Fibroblast of lung (primary cell): ENCODE measurements at places on chromosomes 12 and 14. TPM values are rescaled to one million over a fixed set of nuclear protein-coding genes. Genes with fewer than 3 reads are reported as not detected.

DNA sequence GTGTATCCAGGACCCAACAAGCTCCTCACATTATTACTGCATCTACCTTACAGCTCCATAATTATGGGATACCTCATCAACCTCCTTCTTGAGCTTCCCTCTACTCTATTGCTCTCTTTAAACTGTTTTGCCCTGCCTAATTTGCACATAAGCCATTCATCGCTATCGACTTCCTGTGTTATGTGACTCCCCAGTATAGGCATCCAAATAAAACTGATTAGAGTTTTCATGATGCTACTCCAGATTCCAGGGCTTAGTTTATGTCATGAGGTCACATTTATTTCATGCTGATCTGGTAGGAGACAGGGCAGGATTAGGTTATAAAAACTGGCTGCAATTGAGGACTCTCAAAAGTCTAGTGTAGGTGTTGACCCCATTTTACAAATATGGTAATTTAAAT, 569.9 kb upstream of the MGAT4C start:
- DNase-seq = no peak

- DNase-seq = peak; percentile 37
Measured at GRCh38 chr14:78863143-78863542, 693.0 kb downstream of the NRXN3 start.

- no peak for DNase-seq
Measured at GRCh38 chr14:92383805-92384204, 60.8 kb downstream of the SLC24A4 start.

DNA sequence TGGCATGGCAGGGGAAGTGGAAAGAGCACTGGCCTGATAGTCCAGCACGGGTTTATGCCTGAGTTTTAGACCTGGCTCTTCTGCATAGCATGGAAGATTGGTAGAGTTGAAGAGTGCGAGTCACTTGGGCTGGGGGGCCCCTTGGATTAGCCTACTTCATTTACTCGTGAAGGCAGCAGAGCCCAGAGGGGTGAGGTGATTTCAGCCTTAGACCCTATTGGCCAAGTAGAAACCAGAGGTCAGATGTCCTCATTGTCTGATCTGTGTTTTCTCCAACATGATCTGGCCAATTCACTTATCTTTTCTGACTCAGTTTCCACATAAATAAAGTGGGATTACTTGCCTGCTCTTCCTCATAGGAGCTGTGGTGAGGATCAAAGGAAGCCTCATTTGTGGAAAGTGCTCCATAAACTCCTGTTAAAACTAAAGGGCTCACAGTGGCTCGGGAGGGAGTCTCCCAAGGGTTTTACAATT, 1.9 kb downstream of the PLEKHG3 start:
- no peak for DNase-seq

HOTAIR gene
- total RNA-seq = not detected in 2 replicates

TAS2R30 gene
- total RNA-seq = 2.6 and 4.0 TPM in 2 replicates
